ENCODE measurements at places on chromosomes 1 and 21.

GRCh38 chr1:66022904-66023620 lies 230.4 kb downstream of the PDE4B start:
- no peak for DNase-seq

- peak; percentile 44 for DNase-seq
These were observed 106.1 kb downstream of the KIAA0319L start for GRCh38 chr1:35451125-35451528.

DNA sequence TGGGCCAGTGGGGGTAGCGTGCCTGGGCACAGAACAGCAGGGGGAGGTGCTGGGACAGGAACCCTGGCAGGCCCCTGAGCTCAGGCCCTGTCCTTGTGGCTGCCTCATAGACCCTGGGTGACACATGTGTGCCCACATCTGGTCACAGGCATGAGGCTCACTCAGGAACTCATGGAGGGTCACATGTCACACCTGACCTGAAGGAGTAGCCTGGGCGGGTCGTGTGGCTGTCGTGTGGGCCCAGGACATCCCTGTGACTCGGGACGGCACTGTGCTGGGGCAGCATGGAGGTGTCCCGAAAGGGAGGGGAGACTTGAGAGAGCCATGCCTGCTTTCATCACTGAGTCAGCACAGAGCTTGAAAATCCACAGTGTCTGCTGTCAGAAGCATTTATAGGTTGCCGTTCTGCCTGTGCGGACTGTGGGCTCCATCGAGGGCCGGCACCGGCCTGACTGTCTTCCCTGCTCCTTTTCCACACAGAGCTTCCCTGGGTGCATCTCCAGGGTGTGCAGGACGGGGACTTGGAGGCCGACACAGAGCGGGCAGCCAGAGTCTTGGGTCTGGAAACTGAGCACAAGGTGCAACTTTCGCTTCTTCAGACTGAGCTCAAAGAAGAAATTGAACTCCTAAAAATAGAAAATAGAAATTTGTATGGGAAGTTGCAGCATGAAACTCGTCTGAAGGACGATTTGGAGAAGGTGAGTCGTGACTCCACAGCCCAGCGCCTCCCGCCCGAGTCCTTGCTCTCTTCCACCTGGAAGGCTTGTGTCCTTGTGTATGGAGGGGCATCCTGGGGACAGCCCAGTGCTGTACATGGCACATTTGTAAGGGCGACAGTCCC lies 32.8 kb downstream of the PCNT start:
- DNase-seq: no peak

DNA sequence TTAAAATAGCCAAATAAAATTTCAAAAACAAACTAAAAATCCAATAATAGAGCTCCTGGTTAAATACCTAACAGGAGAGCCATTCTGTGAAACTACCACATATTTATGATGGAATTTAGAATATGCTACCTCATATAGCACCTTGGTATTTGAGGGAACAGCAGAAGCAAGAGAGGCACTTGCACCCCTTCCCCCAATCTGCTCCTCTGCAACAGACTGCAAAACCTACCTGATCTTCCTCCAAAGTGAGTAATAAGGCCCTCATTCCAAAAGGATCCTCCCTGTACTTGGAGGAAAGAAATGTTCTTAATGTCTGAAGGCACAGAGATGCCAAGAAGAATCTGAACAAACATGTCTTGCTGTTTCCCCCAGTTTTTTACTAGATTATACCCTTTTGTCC lies 28.1 kb upstream of the RNPC3 start:
- no peak for DNase-seq

GRCh38 chr1:38123356-38124135 lies 77.0 kb upstream of the POU3F1 start:
- DNase-seq: no peak

GRCh38 chr1:229523052-229523451 lies 14.9 kb upstream of the NUP133 start:
- DNase-seq: no peak

GRCh38 chr1:73366734-73367413 lies 831.1 kb downstream of the LRRIQ3 start:
- DNase-seq: no peak

DNA sequence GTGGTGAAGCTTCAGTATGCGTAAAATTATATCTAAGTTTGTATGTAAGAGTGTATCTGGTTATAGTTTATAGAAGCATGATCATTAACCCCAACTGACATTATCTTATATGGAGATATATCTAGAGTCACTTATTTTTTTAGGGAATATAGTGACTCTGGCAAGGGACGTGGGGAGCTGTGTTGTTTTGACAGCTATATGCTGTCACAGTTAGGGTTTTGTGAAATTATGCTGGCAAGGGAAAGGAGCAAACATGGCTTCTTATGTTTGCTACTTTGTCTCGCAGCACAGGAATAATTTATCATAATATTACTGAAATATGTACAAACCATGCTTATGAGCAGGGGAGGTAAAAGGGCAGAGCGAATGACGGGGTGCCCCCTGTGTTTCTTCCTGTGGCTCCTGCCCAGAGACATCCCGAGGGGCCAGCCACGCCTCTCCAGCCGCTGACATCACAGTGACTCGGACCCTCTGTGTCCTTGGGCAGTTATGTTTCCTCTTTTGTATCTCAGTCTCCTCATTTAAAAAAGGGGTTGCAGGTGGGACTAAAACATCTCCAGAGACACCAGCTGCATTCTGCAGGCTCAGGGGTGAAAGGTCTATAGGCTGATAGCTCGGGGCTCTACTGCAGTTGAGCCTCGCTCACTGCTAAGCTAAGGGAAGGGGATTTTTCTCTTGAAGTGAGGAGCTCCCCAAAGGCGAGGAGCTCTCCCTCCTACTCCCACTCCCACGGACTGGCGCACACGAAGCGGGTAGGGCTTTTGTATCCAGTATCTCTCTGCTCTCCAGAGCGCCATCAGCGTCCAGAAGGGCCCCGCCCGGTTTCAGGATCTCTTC lies 14.9 kb downstream of the A3GALT2 start:
- no peak for DNase-seq
